ENCODE measurements at places on chromosomes 3 and 15. TPM values are rescaled to one million over a fixed set of nuclear protein-coding genes. Genes with fewer than 3 reads are reported as not detected.
A peak's percentile ranks its signal among the peaks of the same experiment; 100 is the strongest.

DNA sequence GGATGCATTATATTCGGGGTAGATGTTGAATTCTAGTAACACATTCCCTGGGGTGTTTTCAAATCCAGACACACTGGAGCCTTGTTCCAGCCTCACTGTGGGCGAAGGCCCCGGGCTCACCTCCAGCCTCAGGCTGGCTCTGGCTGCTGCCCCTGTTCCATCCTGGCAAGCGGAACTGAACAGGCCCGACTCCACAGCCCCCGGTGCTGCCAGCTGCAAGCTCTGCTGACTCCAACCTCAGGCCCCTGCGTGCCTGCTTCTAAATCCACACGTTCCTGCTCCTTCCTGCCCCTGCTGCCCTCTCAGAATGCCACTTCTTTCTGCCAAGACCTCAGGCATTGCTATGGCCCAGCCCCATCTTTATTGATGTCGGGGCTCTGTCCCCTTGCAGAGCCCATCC, 90.6 kb downstream of the LIPC start:
- H3K27ac ChIP-seq: peak overlapping the region; percentile 13
- DNase-seq: no peak
- peaks cover 51% of the 10 kb centered on the region for H3K4me1 ChIP-seq
- H3K27me3 ChIP-seq: no peaks in the 10 kb centered on the region

DNA sequence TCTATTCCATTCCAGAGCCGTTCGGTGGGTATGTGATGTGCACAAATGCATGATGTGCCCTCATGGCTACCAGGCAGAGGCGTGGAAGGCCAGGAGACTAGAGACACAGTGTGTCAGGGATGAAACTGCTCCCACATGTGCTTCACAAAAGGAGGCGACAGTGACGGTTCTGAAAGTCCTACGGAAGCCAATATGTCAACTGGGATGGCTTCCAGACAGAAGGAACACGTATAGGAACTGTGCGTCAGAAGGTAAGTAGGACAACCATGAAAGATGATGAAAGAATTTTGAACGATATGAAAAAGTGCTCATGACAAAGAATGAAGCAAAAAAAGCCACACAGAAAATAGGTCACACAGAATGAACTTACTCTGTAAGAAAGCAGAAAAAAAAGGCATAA, 34.1 kb downstream of the GLB1 start:
- no peak for DNase-seq
- no peaks in the 10 kb centered on the region for H3K27me3 ChIP-seq
- no peak overlapping the region for H3K4me3 ChIP-seq

NR2E3 gene
- not detected for total RNA-seq

GRCh38 chr3:61908382-61908781, 347.0 kb downstream of the PTPRG start:
- H3K36me3 ChIP-seq: no peaks in the 10 kb centered on the region
- no peak overlapping the region for H3K4me3 ChIP-seq
- H3K27ac ChIP-seq: no peak overlapping the region
- no peak for DNase-seq
- peaks cover 12% of the 10 kb centered on the region for H3K4me1 ChIP-seq

- H3K4me1 ChIP-seq: no peaks in the 10 kb centered on the region
- H3K27ac ChIP-seq: no peak overlapping the region
- H3K27me3 ChIP-seq: no peaks in the 10 kb centered on the region
- H3K4me3 ChIP-seq: no peak overlapping the region
- H3K36me3 ChIP-seq: no peaks in the 10 kb centered on the region
Observed at GRCh38 chr3:165339753-165340152, 143.6 kb upstream of the SLITRK3 start.

GRCh38 chr3:151971814-151972579, 98.6 kb downstream of the SUCNR1 start:
- H3K27me3 ChIP-seq: no peaks in the 10 kb centered on the region
- no peaks in the 10 kb centered on the region for H3K4me1 ChIP-seq
- H3K36me3 ChIP-seq: no peaks in the 10 kb centered on the region
- H3K27ac ChIP-seq: no peak overlapping the region
- H3K4me3 ChIP-seq: no peak overlapping the region
- DNase-seq: no peak

DNA sequence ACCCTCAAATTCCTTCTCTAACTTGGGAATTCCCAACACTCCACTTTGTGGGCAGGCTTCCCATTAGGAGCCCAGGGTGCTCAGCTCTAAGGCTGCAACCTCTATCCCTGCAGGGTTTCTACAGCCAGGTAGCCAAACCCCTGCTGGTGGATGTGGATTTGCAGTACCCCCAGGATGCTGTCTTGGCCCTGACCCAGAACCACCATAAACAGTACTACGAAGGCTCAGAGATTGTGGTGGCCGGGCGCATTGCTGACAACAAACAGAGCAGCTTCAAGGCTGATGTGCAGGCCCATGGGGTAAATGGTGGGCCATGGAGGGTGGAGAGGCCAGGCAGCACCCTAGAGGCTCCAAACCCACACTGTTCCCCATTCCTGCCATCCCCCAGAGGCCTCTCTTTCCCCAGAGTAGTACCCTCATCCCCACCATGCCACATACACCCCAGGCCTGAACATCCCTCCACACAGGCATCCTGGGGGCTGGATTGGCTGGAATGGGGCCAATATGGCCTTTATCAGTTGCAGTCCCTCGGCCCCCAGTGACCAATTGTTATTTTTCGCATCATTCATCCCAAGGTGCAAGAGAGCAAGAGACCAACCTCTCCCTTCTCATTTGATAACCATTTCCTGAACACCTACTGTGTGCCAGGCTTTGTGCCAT, 7.7 kb downstream of the ITIH1 start:
- peaks cover 17% of the 10 kb centered on the region for H3K27me3 ChIP-seq
- H3K4me1 ChIP-seq: peaks cover 7% of the 10 kb centered on the region
- no peaks in the 10 kb centered on the region for H3K36me3 ChIP-seq
- H3K4me3 ChIP-seq: no peak overlapping the region

DNA sequence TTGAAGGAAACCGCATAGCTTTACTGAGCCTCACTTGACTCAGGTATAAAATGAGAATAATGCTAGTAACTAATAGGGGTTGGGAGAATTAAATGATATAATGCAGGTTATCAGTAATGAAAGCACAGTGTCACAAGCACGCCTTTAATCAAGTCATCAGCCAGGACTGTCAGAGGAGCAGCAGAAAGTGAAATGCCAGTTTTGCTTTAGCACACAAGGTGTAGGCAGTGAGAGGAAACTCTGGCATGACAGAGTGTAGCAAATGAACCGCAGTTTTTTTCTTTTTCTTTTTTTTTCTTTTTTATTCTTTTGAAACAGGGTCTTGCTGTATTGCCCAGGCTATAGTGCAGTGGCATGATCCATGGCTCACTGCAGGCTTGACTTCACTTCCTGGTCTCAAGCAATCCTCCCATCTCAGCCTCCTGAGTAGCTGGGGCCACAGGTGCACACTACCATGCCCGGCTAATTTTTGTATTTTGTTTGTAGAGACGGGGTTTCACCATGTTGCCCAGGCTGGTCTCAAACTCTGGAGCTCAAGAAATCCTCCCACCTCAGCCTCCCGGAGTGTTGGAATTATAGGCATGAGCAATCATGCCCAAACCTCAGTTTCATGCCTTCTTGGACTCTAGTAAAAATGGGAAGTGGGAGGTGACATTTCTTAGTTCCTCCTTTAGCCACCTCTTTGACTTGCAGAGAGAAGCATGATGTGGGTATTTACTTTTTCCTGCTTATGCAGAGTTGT, 9.7 kb upstream of the SCAANT1 start:
- DNase-seq: no peak
- peaks cover 45% of the 10 kb centered on the region for H3K36me3 ChIP-seq
- H3K27me3 ChIP-seq: no peaks in the 10 kb centered on the region
- H3K4me1 ChIP-seq: no peaks in the 10 kb centered on the region

- H3K36me3 ChIP-seq: no peaks in the 10 kb centered on the region
- peaks cover 32% of the 10 kb centered on the region for H3K27me3 ChIP-seq
- DNase-seq: no peak
- no peak overlapping the region for H3K27ac ChIP-seq
- no peak overlapping the region for H3K4me3 ChIP-seq
Observed at GRCh38 chr3:193945143-193945542, 190.8 kb upstream of the HES1 start.

DNA sequence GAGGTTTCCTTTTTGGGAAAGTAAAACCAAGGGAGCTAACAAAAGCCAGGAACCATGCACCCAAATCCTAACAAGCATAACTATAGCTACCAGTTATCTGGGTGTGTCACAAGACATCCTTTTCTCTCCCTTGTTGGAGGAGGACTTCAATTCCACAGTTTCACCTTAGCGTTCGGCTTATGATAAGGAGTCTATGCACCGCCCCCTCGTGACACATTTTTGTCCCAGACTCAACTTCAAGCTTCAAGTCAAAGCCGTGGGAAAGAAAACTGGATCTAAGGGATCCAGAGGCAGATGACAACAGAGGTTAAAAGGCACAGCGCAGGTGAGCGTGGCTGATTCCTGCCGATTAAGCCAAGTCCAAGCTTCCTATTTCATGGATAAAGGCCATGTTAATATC, 13.9 kb upstream of the FXR1 start:
- no peaks in the 10 kb centered on the region for H3K4me1 ChIP-seq
- H3K27ac ChIP-seq: no peak overlapping the region

RHOA gene
- 361 TPM for total RNA-seq

KCTD6 gene
- 18.2 TPM for total RNA-seq

- no peak overlapping the region for H3K4me3 ChIP-seq
- H3K27me3 ChIP-seq: no peaks in the 10 kb centered on the region
- no peak for DNase-seq
- peaks cover 6% of the 10 kb centered on the region for H3K4me1 ChIP-seq
- H3K36me3 ChIP-seq: no peaks in the 10 kb centered on the region
Observed at GRCh38 chr3:188906236-188906635, 265.5 kb upstream of the TPRG1 start.

GRCh38 chr15:80006946-80007345, 36.0 kb upstream of the BCL2A1 start:
- no peak for DNase-seq
- no peaks in the 10 kb centered on the region for H3K4me1 ChIP-seq
- no peaks in the 10 kb centered on the region for H3K27me3 ChIP-seq
- no peak overlapping the region for H3K4me3 ChIP-seq

INTS14 gene
- 53.1 TPM for total RNA-seq

- H3K27me3 ChIP-seq: peaks cover 9% of the 10 kb centered on the region
- no peaks in the 10 kb centered on the region for H3K36me3 ChIP-seq
Observed at GRCh38 chr15:79620112-79620857, 188.1 kb downstream of the MINAR1 start.

DNA sequence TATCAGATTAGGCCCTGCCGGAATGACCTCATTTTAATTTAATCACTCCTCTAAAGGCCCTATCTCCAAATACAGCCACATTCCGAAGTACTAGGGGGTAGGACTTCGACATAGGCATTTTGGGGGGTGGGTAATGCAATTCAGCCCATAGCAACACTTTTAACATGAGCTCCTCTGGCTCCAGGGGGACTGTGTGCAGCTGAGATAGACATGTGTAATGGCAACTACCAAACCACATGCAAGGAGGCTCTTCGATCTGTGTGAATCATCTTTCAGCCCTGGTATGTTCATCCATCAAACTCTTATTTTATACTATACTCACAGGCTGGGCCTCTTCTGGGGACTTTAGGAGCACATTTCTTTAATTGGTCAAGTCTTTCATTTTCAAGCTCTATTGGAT, 57.4 kb upstream of the PPARG start:
- no peaks in the 10 kb centered on the region for H3K36me3 ChIP-seq
- H3K27ac ChIP-seq: no peak overlapping the region
- no peak for DNase-seq
- no peak overlapping the region for H3K4me3 ChIP-seq
- no peaks in the 10 kb centered on the region for H3K4me1 ChIP-seq

GNAT1 gene
- total RNA-seq: not detected

DNA sequence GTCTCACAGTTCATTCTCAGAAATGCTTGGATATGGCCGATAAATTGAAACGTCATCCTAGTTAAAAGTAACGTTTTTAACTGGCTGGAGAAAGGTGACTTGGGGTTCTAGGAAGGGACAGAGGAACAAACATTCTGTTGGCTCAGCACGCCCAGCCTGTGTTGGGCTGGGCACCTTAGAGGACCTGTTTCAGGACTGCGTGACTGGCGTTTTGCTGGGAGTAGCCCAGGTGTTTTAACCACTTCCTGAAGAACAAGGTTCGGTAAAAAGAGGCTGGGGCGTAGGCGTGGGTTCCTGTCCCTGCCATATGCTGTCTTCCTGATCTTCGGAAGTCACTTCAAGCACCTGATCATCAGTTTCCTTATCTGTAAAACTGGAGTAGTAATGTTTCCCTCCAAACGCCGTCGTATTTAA, 1.1 kb upstream of the TLNRD1 start:
- peaks cover 22% of the 10 kb centered on the region for H3K4me1 ChIP-seq
- H3K27ac ChIP-seq: no peak overlapping the region
- peak overlapping the region; percentile 97 for H3K4me3 ChIP-seq
- H3K36me3 ChIP-seq: peaks cover 8% of the 10 kb centered on the region
- no peak for DNase-seq

DNA sequence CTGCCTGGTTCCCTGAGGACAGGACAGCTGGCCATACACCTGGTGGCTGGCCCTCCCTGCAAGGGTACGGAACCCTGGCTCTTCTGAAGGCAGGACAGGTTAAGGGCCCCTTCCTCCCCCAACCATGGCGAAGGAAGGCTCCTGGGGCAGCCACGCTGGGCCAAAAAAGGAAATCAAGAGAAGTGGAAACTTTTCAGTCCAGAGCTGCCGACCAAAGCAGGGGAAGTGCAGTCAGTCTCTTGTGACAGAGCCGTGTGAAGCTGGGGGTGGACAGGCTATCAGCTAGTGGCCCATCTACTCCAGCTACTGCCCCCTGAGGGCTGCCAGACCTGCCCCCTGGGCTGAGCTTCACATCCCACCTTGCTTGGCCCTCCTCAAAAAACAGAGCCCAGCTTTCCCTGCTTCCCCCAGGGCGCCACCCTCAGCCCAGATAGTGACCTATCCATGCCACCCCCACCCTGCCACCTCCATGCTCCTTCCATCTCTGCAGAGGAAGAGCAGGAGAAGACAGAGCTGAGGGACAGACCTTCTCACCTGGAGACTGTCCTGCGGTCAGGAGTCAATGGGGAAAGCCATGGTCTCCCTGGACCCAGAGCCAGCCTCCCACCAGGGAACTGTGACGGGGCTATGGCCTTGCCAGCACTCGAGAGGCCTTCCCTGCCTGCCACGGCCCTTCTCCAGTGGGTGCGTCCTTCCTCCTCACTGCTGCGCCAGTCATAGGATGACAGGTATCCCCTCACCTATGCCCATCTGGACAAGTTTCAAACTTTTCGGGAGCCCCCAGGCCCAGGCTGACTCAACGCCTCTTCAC, 4.6 kb downstream of the SEMA7A start:
- H3K4me1 ChIP-seq: peaks cover 40% of the 10 kb centered on the region
- no peak overlapping the region for H3K4me3 ChIP-seq
- H3K36me3 ChIP-seq: no peaks in the 10 kb centered on the region
- no peak overlapping the region for H3K27ac ChIP-seq
- peaks cover 14% of the 10 kb centered on the region for H3K27me3 ChIP-seq
- DNase-seq: no peak

ARHGEF26 gene
- total RNA-seq: 19.3 TPM
